Activated CD8-positive, alpha-beta memory T cell treated with anti-CD3 and anti-CD28 coated beads, Interleukin-2, amount 10 ng/mL, durations not matched to agents 7 days and 5 days (primary cell): ENCODE measurements at places on chromosomes 2 and 18. TPM values are rescaled to one million over a fixed set of nuclear protein-coding genes. Genes with fewer than 3 reads are reported as not detected.

DNA sequence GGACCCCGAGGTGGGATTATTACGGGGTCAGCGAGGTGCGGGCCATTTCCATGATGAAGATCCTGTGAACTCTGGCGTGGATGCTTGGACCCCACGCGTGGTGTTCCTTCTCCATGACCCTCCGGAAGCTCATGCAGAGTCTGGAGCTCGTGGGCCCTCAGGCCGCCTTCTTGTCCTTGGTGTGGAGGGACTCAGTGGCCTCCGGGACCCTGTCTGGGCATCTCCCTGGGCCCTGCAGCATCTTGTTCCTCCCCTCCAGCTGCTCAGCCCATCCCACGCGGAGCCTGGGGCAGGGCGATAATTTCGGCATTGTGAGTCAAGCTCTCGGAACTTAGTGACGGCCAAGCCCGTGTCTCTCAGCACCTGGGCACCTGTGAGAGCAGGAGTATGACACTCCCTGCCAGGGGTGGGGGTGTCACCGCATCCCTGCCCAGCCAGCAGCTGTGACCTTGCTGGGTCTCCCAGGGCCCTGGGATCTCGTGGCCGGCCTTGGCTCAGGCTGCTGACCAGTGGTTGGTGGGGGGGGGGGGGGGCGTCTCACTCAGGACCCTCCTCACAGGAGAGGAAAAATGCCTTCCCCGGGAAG is 24.6 kb downstream of the RTP5 start:
- H3K4me1 ChIP-seq = no peaks in the 10 kb centered on the region
- no peak overlapping the region for H3K4me3 ChIP-seq
- no peak overlapping the region for H3K27ac ChIP-seq

DNA sequence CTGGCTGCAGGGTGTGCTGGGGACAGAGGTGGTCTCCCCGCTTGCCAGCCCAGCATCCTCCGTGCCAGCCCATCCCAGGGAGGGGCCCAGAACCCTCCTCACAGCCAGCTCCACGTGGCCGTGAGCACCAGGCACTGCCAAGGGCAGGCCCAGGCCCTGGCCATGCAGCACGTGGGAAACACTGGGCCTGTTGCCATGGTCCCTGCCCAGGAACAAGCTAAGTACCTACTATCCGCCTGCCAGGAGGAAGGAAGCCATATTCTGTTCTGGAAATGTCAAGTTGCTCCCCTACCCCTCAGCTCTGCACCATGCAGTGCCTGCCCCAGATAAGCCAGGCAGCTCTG is 250.6 kb downstream of the CYP26B1 start:
- no peaks in the 10 kb centered on the region for H3K4me1 ChIP-seq
- H3K27me3 ChIP-seq = peaks cover 4% of the 10 kb centered on the region
- DNase-seq = peak; percentile 30
- H3K27ac ChIP-seq = no peak overlapping the region
- H3K4me3 ChIP-seq = no peak overlapping the region
- no peaks in the 10 kb centered on the region for H3K36me3 ChIP-seq

- DNase-seq = no peak
- H3K4me1 ChIP-seq = no peaks in the 10 kb centered on the region
- no peaks in the 10 kb centered on the region for H3K36me3 ChIP-seq
- no peaks in the 10 kb centered on the region for H3K27me3 ChIP-seq
- no peak overlapping the region for H3K27ac ChIP-seq
- no peak overlapping the region for H3K4me3 ChIP-seq
These were observed 174.5 kb upstream of the NDUFV2 start for GRCh38 chr18:8928044-8928443.

- H3K4me3 ChIP-seq = no peak overlapping the region
- H3K36me3 ChIP-seq = peaks cover 6% of the 10 kb centered on the region
- no peak overlapping the region for H3K27ac ChIP-seq
- peak; percentile 19 for DNase-seq
- H3K27me3 ChIP-seq = no peaks in the 10 kb centered on the region
- H3K4me1 ChIP-seq = peaks cover 13% of the 10 kb centered on the region
These were observed 107.1 kb downstream of the NDUFA10 start for GRCh38 chr2:239917957-239918481.

- H3K4me1 ChIP-seq = no peaks in the 10 kb centered on the region
- H3K27me3 ChIP-seq = no peaks in the 10 kb centered on the region
- no peaks in the 10 kb centered on the region for H3K36me3 ChIP-seq
These were observed 425.4 kb downstream of the CNTNAP5 start for GRCh38 chr2:124450481-124450880.

DNA sequence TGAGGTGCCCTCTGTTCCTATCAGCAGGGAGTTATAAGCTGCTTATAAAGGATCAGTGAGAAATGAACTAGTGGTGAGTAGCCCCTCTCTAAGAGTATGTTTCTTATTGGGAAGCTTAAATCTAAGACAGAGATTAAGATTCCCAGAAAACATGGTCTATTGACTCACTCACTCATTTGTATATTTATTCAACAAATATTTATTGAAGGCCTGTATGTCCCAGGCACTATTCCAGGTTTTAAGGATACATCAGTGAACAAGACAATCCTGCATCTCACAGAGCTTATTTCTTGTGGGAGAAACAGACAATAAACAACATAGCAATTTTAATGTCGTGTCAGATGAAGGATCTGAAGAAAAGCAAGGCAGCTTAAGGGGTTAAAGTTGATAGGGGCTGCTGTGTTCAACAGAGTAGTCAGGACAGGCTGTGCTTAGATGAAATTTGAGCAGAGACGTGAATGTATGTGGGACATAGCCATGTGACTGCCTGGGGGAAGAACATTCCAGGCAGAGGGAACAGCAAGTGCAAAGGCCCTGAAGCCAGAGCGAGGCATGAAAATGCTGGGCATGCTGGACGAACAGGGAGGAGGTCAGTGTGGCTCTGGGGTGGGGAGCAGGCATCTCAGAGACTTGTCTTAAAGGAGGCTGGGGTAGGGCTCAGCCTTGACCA is 14.8 kb upstream of the PSD4 start:
- peaks cover 9% of the 10 kb centered on the region for H3K27me3 ChIP-seq
- peaks cover 23% of the 10 kb centered on the region for H3K4me1 ChIP-seq
- peak overlapping the region; percentile 80 for H3K4me3 ChIP-seq
- peak; percentile 32 for DNase-seq

DNA sequence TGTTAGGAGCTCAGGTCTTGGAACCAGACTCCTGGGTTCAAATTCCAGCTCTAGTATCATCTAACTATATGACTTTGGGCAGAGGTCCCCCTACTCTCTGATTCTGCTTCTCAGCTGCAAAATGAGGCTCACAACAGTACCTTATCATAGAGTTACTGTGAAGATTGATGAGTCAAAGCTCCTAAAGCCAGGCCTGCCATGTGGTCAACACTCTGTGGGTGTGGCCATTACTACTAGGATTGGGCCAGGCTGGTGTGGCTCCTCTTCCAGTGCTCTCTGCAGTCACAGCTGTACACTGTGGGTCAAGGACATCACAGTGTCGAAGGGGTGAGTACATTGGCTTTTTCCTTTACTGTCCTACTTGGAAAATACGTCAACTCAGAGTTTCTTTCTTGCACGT is 22.6 kb downstream of the CAPN13 start:
- DNase-seq = peak; percentile 30
- no peaks in the 10 kb centered on the region for H3K36me3 ChIP-seq
- H3K27ac ChIP-seq = no peak overlapping the region
- peaks cover 20% of the 10 kb centered on the region for H3K27me3 ChIP-seq
- H3K4me1 ChIP-seq = no peaks in the 10 kb centered on the region
- no peak overlapping the region for H3K4me3 ChIP-seq

DNA sequence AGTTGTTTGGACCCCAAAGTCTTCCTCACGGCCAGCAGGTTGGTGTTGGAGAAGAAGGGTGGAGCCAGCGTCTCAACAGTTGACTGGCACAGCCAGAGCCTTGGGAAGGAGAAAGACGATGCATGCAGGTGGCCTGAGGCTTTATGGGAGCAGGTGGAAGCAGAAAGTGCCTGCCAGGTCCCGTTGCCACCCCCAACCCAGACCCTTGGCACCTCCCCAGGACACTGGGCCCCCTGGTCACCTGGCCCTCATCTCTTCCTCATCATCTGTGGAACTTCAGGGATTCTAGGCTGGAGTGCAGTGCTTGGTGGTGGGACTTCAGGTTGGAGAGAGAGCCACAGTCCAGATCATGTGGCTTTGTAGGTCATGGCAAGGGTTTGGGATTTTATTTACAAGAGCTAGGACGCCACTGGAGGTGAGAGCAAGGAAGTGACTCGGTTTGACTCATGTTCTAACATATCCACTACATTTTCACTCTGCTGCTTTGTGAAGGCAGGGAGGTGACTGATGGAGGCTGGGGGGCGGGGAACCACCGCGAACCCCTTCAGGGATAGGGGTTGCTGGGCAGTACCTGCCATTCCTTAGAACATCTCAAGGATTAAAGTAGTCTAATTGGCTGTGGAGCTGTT is 62.5 kb upstream of the B3GNT7 start:
- no peak overlapping the region for H3K27ac ChIP-seq
- H3K4me1 ChIP-seq = no peaks in the 10 kb centered on the region
- no peaks in the 10 kb centered on the region for H3K36me3 ChIP-seq
- DNase-seq = no peak

DNA sequence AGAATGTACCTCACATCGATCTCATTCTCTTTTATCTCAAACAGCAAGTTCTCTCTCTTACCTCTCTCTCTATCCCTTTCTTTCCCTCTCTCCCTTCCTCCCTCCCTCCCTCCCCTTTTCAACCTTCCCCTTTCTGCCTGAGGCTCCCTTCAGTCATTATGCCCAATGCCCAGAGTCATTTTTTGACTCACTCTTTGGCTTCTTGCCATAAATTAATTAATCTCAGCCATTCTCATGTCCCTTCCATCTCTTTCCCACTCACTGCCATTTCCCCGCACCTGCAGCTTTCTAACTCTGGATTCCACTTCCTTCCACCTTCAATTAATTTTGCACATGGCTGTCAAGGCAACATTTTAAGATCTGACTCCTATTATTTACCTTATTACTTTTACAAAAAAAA is 60.1 kb downstream of the EVA1A start:
- no peak overlapping the region for H3K27ac ChIP-seq
- H3K4me3 ChIP-seq = no peak overlapping the region
- H3K36me3 ChIP-seq = no peaks in the 10 kb centered on the region

GRCh38 chr2:69271831-69272257 is 115.2 kb downstream of the GFPT1 start:
- H3K36me3 ChIP-seq = no peaks in the 10 kb centered on the region
- no peak overlapping the region for H3K27ac ChIP-seq
- H3K4me3 ChIP-seq = no peak overlapping the region
- peaks cover 49% of the 10 kb centered on the region for H3K27me3 ChIP-seq
- no peaks in the 10 kb centered on the region for H3K4me1 ChIP-seq

DNA sequence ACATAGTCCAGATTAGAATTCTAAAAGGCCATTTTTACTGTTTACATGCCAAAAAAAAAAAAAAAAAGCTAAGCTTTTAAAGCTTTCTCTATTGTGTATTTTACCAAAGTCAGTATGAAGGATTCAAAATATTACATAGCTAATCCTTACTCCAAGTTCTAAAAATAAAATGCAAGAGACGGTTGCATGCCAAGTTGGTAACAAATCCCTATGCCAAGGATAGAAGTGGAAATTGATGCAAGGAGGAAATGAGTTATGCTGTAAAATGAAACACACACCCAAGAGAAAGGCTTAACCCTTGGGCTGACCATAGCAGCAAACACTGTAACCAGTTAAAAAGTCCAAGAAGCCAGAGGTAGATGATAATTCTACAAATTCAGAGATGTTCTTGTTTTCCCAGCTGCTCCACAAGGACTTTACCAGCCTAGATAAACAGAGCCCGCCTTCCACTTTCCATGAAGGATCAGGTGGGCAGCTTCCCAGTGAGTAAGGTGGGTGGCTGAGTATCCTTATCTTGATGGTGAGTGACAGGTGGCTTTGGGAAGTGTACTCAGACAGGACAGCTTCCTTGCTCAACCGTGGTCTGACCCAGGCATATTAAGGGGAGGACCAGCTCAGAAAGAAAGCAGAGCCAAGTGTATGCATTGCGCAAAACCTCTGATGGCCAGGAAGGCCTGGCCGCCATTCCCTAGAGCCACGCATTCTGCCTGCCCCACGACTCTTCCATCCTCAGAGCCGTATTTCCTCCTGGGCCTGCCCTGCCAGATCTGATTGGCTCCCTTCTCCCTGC is 34.4 kb downstream of the ATP8B1 start:
- H3K36me3 ChIP-seq = no peaks in the 10 kb centered on the region
- H3K27me3 ChIP-seq = no peaks in the 10 kb centered on the region
- H3K27ac ChIP-seq = no peak overlapping the region
- DNase-seq = no peak

DNA sequence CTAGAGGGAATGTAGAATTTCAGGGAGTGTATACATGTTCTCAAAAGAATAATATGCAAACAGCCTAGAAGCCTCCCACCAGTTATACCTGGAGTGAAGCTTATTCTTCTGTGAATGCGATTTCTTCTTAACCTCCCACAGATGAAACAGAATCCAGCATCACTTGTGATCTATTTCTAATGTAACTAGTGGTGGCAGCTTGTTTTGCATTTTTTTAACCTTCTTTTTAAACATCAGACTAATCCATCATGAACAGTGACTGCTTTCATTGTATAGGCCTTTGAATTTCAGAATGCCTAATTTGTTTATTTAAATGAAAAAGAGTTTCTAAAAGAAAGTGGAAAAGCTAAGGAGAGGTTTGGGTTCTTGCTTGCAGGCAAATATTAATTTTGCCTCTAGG is 85.7 kb upstream of the EPHA4 start:
- no peaks in the 10 kb centered on the region for H3K27me3 ChIP-seq
- no peaks in the 10 kb centered on the region for H3K36me3 ChIP-seq
- H3K4me3 ChIP-seq = no peak overlapping the region

- no peaks in the 10 kb centered on the region for H3K4me1 ChIP-seq
- H3K27ac ChIP-seq = no peak overlapping the region
- no peaks in the 10 kb centered on the region for H3K36me3 ChIP-seq
- H3K27me3 ChIP-seq = peaks cover 20% of the 10 kb centered on the region
These were observed 119.2 kb upstream of the FHL2 start for GRCh38 chr2:105517814-105518705.

GRCh38 chr18:8800876-8801262 is 95.5 kb downstream of the MTCL1 start:
- no peak overlapping the region for H3K27ac ChIP-seq
- H3K4me1 ChIP-seq = no peaks in the 10 kb centered on the region
- H3K27me3 ChIP-seq = peaks cover 3% of the 10 kb centered on the region
- no peak overlapping the region for H3K4me3 ChIP-seq

Gene SAG
- 0.23 TPM for total RNA-seq

Gene APCDD1
- not detected for total RNA-seq

Gene COX5B
- total RNA-seq = 206 TPM

Gene CPO
- total RNA-seq = not detected

Gene SULT1C4
- total RNA-seq = not detected

Gene IL1F10
- not detected for total RNA-seq

Gene HOXD8
- total RNA-seq = not detected

Gene UBE2E3
- total RNA-seq = 35.0 TPM

Gene SERPINB13
- not detected for total RNA-seq

Gene SP5
- not detected for total RNA-seq
